ENCODE measurements at places on chromosomes 3 and 15.

GRCh38 chr3:10703875-10704274 is 112.2 kb upstream of the SLC6A11 start:
- no peak for DNase-seq

- no peak for DNase-seq
Measured at GRCh38 chr15:89462198-89462912, 34.0 kb downstream of the RHCG start.

DNA sequence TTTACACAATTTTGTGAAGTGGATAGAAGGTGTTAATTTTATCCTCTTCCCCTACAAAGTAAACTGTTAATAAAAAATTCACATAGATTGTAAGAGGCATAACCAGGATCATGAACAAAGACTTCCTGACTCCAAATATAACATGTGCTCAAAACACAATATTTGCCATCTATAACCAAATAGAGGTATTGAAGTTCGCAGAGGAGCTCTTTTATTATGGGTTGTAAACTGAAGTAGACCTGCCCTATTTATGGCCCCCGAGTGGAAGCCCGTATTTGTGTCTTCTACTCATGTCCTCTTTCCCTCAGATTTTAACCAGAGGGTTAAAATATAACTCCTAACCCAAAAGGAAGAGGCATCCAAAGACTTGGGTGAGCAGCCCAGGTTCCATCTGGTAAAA is 285.6 kb upstream of the COL8A1 start:
- DNase-seq, result no peak

- DNase-seq, result no peak
Measured at GRCh38 chr15:74032606-74033561, 38.4 kb downstream of the PML start.

DNA sequence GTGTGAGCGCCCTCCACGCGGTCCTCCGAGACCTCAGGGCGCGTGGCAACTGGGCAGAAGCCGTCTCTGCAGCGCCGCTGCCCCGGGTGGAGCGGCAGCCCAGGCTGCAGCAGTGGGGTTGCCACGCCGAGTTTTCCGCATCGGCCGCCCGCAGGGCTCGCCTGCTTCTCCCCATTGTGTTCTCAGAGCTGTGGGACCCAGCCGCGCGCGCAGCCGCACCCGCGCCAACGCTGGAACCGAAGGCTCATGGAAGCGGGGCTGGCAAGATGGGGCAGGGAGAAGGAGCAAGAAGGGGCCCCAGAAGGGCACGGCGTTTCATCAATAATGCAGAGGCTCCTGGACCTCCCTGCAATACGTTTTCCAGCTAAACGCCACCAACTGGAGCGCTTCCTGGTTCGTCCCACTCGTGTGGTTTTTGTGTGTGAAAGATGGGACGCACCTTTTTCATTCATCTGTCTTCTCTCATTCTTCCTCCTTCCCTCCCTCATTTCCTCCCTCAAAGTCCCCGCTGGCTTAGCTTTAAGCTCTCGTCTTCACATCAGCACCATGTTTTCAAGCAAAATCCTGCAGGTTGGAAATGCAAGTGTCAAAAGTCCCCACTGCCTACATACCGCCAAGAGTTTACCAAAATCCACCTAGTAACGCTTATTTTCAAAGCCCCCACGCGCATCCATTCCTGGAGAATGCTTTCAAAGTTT is 1.2 kb downstream of the ROBO1 start:
- peak; percentile 4 for DNase-seq

- DNase-seq, result no peak
Measured at GRCh38 chr3:110644203-110644602, 427.4 kb upstream of the NECTIN3 start.

- no peak for DNase-seq
Measured at GRCh38 chr3:108608750-108609149, 19.2 kb downstream of the DZIP3 start.

- DNase-seq, result no peak
Measured at GRCh38 chr15:93758824-93759223, 472.5 kb upstream of the MCTP2 start.

DNA sequence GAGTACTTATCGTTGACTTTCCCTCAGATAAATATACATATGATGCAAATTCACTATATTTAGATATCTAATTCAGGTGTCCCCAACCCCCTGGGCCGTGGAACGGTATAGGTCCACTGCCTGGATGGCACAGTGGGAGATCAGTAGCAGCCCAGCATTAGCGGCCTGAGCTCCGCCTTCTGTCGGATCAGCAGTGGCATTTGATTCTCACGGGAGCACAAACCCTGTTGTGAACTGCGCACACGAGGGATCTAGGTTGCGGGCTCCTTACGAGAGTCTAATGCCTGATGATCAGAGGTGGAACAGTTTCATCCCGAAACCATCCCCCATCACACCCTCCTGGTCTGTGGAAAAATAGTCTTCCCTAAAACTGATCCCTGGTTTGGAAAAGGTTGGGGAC is 6.9 kb downstream of the KNL1 start:
- no peak for DNase-seq

DNA sequence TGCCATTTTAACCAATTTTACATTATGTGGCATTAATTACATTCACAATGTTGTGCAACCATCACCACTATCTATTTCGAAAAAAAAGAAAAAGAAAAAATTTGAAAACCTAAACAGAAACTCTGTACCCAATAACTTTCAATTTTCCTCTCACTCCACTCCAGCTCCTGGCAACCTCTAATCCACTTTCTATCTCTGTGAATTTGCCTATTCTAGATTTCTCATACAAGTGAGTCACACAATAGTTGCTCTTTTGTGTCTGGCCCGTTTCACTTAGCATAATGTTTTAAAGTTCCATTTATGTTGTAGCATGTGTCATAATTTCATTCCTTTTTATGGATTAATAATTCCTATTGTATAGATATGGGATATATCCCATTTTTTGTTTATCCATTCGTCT is 53.3 kb upstream of the TBC1D5 start:
- no peak for DNase-seq

GRCh38 chr15:90058775-90059174 is 43.5 kb downstream of the IDH2 start:
- no peak for DNase-seq

- DNase-seq, result no peak
Measured at GRCh38 chr3:20809356-20809755, 623.4 kb upstream of the SGO1 start.

- DNase-seq, result no peak
Measured at GRCh38 chr15:37087131-37087588, 13.2 kb downstream of the MEIS2 start.

GRCh38 chr3:188863999-188864406 is 307.8 kb upstream of the TPRG1 start:
- DNase-seq, result peak; percentile 51

DNA sequence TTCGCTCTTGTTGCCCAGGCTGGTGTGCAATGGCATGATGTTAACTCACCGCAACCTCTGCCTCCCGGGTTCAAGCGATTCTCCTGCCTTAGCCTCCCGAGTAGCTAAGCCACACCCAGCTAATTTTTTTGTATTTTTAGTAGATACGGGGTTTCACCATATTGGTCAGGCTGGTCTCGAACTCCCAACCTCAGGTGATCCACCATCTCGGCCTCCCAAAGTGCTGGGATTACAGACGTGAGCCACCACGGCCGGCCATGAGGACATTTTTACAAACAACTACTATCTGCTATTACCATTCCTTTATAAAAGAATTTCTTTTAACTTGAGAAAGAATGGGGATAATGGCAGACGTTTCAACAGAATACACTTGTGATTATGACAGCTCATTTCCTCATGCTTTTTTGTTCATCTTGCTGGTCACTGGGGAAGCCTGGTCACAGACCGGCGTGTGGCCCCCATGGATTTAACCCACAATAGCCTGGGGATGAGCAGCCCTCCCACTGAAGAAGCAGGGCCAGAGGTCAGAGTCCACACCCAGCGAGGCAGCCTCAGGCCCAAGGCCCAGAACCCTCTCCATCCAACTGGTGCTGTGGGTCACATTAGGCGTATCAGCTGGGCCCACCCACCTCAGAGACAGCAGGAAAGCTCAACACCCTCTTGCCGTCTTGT is 112.0 kb downstream of the LIPC start:
- no peak for DNase-seq

DNA sequence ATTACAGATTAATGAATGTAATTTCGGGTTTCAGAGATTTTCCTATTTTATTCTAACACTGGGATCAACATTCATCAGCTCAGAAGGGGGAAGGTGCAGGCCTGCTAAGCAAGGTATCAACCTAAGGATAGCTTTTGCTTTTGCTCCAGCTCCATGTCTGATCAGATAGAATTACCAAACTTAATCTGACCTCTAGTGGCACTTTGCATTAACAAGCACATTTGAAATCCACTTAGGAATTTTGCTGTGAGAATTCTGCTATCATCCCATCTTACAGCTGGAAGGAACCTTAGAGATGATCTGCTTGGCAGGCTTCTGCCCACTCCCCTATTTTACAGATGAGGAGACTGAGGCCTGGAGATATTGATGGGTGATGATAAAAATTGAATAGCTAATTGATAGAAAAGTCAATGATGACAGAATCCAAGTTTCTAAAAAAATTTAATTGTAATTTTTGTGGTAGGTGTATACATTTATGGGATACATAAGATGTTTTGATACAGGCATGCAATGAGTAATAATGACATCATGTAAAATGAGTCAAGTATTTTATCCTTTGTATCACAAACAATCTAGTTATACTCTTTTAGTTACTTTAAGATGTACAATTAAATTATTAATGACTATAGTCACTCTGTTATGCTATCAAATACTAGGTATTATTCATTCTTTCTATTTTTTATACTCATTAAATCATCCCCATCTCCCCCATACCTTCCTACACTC is 209.2 kb upstream of the ZPLD1 start:
- DNase-seq, result peak; percentile 49

- no peak for DNase-seq
Measured at GRCh38 chr3:134903837-134904236, 108.8 kb downstream of the EPHB1 start.

DNA sequence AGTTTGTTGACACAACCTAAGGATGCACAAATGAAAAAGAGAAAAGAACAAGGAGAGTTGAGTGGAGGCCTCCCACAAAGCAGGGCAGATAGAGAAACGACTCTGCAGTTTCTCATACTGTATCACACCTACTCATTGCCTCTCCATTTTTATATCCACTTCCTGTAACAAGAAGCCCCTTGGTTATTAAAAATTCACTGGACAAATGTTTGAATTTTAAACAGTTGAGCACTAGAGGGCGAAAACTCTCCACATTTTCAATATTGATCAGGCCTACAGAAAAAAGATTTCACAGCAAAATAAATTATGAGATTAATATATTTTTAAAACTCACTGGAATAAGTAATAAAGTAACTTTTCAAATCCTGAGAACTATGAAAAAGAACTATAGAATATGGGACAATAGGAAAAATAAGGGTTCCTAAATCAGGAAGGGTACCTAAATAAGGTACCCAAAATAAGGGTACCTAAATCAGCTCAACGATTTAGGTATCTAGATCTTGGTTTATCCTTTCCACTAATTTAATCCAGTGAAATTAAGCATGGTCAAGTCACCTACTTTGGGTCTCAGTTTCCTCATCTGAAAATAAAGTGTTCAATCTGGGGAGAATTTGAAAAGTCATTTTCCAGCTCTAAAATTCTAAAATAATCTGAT is 47.0 kb upstream of the PPIB start:
- peak; percentile 21 for DNase-seq

DNA sequence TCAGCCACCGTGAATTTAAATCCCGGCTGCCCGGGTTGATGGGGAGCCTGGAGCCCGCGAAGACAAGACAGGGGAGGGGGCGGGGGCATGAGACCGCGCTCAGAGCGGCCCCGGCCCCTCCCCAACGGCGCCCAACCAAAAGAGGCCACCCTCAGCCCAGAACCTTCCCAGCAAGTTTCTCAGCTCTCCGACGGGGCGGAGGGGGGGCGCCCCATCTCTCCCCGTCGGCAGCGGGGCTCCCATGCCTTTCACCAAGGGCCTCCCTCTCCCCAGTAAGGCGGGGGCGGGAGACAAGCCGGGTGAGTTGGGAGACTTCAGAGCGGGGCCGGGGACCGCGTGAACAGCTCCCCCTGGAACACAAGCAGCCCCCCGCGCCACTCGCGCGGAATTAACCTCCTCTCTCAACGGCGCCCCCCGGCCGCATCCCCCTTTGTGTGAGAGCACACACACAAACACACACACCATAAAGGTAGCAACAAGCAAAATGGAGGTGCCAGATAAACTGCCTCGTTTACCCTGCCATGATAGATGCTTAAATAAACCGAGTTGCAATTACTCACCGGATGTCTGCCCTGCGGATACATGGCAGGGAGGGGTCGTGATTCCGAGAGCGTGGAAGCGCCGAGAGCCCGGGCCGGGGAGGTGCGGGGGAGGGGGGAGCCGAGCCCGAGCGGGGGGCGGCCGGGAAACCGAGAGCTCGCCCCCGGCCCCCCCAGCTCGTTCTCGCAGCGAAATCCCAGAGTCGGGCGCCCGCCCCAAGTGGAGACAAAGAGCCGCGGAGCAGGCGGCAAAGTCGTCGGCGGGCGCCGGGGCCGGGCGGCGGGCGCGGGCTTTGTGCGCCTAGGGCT is 1.3 kb downstream of the TLE3 start:
- DNase-seq, result no peak
